ENCODE measurements at places on chromosomes 7 and 10.

- DNase-seq, result no peak
These were observed 108.1 kb downstream of the ITGB8 start for GRCh38 chr7:20438694-20439376.

GRCh38 chr7:8189625-8190024, 72.3 kb downstream of the ICA1 start:
- no peak for DNase-seq

DNA sequence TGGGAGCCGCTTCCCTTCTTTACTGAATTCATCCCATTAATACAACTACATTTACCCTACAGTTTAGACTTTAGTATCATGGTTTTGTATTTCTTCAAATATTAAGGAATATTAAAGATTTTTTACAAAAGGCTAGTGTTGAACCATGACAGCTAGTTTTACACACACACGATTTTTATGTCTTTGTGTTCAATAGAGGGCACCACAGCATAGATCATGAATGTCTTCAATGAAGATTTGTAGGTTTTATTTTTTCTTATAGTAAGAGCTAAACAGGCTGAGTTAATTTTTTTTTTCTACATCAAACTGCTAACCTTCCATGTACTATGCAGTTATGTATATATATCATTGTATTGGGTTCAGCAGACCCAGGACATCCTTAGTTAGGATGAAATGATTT, 76.9 kb downstream of the SNX10 start:
- no peak for DNase-seq

GRCh38 chr10:128125416-128125943, 743 bp downstream of the MKI67 start:
- no peak for DNase-seq

- no peak for DNase-seq
These were observed 181.5 kb upstream of the PODXL start for GRCh38 chr7:131737746-131738465.

GRCh38 chr7:94252971-94253370, 141.7 kb upstream of the COL1A2 start:
- no peak for DNase-seq

- DNase-seq, result no peak
These were observed 91.5 kb downstream of the JAZF1 start for GRCh38 chr7:28088901-28089714.

GRCh38 chr7:82805527-82805960, 357.1 kb downstream of the PCLO start:
- DNase-seq, result peak; percentile 90

GRCh38 chr7:130114776-130115175, 44.4 kb downstream of the KLHDC10 start:
- no peak for DNase-seq

DNA sequence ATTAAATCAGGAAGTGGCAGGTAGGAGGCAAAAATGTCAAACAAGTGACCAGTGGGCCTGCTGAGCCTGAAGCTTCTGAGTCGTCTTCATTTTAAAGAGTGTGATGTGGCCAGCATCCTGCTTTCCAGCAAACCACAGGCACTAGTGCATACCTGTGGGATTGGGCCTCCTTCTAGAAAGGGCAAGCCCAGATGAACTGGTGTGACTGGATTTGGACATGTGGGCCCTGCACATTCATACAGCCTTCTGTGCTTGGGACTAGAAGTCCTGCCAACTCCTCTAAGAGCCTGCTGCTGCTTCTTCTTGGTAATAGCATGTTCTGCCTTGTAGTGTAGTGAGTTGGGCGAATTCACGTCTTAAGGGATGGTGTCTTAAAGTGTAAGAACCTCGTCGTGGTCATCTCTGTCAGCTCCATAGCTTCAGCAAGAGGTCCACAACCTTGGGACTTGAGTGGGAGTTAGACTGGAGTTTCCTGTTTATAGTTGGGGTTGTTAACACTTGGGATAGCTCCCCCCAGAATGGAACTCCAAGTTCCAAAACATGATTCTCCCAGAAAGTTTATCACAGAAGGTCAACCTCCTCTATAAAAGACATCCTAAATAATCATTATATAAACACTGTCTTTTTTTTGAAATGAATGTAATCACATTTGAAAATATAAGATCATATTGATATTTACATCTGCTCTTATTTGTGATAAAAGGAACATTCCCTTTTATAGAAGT, 11.2 kb downstream of the BMPER start:
- no peak for DNase-seq

GRCh38 chr10:104342941-104343411, 4.7 kb upstream of the ITPRIP start:
- DNase-seq, result no peak

DNA sequence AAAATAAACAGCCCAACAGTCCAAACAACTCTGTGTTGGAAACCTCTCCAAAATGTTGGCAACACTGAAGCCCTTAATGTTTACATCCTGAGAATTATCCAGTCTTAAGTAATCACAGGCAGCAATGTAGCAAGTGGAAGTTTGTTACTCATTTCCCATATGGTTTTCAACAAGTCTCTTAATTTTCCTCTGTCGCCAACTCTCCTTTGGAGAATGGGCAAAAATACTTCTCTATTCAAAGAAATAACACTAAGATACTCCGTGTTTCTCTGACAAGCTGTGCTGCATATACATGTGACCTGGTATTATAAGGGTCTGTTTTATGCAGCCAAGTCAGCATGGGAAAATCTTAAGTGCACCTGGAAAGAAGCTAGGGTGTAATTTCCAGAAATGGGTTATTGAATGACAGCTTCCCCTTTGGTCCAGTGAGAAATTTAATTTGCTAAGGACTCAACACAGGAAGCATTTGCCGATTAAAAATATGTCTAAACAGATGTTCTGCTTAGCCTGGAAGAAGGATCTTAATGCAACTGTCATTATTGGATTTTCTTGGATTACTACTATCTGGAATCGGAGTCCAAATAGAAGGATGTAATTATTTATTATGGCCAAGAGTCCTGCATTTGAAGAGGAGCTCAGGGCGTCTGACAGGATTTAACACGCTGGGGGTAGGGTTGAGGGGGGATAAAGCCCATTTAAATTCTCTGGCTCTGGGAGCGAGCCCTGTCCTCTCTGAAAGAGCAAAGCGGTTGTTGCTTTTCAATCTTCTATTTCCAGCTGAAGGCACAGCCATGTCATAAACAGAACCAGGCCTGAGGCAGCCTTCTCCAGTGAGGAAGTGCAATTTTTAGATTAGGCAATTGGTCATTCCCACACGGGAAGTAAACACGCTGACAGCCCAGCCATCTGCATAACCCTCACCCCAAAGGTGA, 73.1 kb downstream of the TLL2 start:
- DNase-seq, result no peak

GRCh38 chr10:84335516-84335915, 7.1 kb downstream of the CCSER2 start:
- DNase-seq, result no peak

- DNase-seq, result no peak
These were observed 4.8 kb downstream of the DNMBP start for GRCh38 chr10:100004805-100005510.

DNA sequence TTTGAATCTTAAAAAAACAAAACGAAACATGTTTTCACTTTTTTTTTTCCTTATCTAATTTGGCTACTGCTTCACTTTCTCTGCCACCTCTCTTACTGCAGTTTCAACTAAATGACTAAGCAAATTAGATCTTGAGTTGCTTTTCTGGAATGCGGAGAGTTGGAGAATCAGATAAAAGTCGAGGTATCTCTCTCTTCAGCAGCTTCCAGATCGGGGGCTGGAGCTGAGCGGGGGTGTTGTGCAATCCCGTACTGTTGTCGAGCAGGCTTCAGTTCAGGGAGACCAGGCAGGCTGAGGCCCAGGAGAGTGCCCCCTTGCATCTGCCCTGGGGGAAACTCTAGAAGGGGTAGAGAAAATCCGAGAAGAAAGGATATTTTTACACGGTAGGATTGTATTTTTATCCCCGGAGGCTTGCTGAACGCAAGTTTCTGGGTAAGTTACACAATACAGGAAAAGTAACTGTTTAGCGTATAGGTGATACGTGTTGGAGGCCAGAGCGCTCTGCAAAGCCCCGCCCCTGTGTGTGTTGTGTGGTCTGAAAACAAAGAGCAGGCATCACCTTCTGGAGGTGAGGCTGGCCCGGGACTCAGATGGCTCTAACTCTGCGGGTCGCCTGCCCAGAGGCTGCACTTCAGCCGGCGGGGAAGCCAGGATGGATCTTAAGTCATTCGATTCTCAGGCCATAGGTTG, 116.6 kb downstream of the KLF6 start:
- peak; percentile 46 for DNase-seq

DNA sequence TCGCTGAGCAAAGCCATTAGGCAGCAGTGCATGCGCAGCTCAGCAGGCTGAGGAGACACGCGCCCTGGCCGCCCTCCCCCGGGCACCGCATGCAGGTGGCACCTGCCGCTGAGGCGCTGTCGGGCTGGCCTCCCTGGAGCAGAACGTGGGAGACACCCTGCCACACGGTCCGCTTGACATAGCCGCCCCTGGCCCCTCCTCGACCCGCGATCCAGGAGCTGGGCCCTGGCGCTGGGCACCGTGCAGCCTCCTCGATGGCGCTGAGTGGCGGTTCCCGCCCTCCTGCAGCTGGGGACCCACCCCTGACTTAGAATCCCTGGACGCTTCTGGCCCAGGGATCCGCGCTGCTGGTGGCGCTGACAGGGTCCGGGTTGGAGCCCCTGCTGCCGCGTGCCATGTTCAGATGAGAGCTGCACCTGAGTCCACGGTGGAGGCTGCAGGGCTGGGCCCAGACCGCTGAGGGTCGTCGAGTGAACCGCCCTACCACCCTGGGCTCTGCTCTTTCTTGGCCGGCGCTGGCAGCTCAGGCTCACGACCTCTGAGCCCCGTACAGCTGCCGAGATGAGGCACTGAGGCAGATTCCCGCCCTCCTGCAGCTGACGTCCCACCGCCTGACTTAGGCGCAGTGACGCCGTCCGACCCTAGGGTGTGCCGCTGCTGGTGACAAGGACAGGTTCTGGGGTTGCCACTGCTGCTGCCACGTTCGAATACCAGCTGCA, 116.8 kb downstream of the OR13A1 start:
- no peak for DNase-seq

GRCh38 chr7:117912421-117912820, 39.2 kb upstream of the CTTNBP2 start:
- no peak for DNase-seq

GRCh38 chr7:131152766-131153165, 174.9 kb upstream of the MKLN1 start:
- no peak for DNase-seq

DNA sequence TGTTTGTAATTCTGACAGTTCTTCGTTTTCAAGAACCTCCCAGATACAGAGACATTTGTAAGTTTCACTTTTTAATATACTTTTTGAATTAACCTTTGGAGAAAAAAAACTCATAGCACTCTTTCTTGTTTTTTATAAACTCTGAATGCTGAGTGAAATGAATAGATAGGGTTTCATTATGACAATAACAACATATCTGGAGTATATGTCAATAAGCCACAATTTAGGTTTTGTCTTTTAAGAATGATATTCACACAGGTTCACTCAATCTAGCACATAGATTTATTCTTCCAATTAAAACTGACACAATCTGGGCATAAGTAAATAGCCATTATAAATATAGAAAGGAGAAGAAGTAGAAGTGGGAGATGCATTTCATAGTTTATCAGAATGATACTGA, 21.7 kb downstream of the ABCA13 start:
- DNase-seq, result no peak

DNA sequence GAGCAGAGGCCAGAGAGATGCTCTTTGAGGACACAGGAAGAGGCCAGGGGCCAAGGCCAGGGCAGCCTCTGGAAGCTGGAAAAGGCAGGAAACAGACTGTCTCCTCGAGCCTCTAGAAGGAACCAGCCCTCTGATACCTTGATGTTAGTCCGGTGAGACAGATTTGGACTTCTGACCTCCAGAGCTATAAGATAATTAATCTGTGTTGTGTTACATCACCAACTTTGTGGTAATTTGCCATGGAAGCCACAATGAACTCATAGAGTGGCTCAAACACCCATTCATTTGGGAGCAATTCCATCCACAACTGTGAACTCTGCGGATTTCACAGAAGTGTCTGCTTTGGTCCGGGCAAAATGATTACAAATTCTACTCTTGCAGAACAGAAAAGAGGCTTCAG, 48.7 kb downstream of the OAT start:
- no peak for DNase-seq

DNA sequence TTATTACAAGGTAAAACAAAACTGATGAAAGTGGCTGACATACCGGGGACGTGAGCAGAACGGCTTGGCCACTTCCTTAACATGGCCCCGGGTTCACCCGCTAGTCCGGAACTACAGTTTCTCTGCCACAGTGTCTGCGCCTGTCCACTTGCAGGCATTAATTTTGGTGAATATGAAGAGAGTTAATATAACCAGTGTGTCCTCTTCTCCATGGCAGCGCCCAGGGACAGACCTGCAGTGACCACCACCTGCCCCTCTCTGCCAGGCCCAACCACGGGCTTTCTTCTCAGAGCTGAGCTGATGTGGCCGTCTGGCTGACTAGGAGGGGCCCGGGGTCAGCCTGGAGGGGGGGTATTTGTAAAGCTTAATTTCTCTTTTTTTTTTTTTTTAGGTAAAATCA, 1.1 kb upstream of the NDUFB2 start:
- no peak for DNase-seq

GRCh38 chr10:15624401-15625196, 95.1 kb downstream of the ITGA8 start:
- DNase-seq, result no peak

DNA sequence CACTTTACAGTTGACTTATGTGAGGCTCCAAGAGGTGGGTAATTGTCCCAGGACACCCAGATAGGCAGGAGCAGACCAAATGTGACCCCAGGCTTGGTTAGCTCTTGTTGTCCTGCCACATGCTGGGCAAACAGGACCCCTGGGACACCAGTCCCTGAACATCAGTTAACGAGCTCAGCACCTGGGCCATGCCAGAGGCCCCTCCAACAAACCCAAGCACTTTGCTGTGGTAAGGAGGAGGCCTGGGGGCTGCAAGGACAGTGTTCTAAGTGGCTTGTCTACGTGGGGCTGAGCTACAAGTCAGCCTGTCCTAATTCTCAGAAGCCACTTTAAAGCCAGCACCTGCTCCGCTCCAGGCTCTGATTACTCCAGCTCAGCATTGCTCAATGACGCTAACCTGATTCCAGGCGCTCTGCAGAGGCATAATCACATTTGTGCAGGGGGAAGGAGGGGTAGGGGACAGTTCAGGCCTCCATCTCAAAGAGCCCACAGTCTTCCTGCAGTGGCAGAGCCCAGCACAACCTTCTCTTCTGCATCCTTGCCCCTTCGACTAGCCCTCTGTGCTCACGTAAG, 57.2 kb downstream of the DDC start:
- no peak for DNase-seq

DNA sequence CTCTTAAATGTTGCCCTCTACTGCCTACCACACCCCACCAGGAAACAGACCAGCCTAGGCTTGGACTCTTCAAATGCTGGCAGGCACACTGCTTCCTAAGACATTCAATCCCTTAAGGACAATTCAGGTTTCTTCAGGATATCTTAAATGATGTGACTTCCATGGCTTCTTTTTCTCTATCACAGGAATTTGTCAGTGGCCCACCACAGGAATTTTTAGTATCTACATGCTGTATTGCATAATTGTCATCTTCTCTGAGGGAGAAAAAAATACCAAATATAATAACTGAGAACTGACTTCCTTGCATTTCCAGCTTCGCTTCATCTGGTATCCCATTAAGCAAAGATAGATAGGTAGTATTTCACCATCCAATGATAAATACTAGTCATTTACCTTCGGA, 129.3 kb downstream of the WNT2 start:
- no peak for DNase-seq

All from kidney glomerular epithelial cell (primary cell).